Neuronal stem cell (in vitro differentiated cells): ENCODE measurements at places on chromosomes 7 and 10.

- no peaks in the 10 kb centered on the region for H3K4me1 ChIP-seq
- no peaks in the 10 kb centered on the region for H3K36me3 ChIP-seq
- H3K27me3 ChIP-seq: no peaks in the 10 kb centered on the region
- no peak overlapping the region for H3K27ac ChIP-seq
Measured at GRCh38 chr10:7950981-7951847, 103.3 kb upstream of the GATA3 start.

DNA sequence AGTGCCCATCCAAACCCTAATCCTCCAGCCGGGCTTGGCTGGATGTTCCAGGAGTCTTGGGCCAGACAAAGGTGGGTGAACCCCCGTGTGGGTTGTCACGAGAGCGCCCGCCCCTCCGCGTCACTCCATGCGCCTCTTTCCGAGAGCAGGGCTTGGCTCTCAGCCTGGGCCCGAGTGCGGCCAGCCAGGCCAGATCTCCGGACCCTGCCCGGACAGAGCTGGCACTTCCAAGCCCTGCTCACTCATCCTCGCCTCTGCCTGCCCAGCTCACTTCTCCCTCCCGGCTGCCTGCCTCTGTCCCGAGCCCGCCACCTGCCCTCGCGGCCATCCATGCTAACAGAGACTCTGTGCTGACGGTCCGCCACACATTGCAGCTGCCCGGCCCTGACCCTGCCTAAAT is 34.6 kb downstream of the AGAP3 start:
- no peak overlapping the region for H3K27ac ChIP-seq
- H3K4me1 ChIP-seq: no peaks in the 10 kb centered on the region
- DNase-seq: no peak
- H3K27me3 ChIP-seq: no peaks in the 10 kb centered on the region

GRCh38 chr7:39516498-39516897 is 49.7 kb upstream of the YAE1 start:
- DNase-seq: no peak
- no peak overlapping the region for H3K27ac ChIP-seq
- no peaks in the 10 kb centered on the region for H3K27me3 ChIP-seq
- no peaks in the 10 kb centered on the region for H3K36me3 ChIP-seq
- H3K4me3 ChIP-seq: no peak overlapping the region

DNA sequence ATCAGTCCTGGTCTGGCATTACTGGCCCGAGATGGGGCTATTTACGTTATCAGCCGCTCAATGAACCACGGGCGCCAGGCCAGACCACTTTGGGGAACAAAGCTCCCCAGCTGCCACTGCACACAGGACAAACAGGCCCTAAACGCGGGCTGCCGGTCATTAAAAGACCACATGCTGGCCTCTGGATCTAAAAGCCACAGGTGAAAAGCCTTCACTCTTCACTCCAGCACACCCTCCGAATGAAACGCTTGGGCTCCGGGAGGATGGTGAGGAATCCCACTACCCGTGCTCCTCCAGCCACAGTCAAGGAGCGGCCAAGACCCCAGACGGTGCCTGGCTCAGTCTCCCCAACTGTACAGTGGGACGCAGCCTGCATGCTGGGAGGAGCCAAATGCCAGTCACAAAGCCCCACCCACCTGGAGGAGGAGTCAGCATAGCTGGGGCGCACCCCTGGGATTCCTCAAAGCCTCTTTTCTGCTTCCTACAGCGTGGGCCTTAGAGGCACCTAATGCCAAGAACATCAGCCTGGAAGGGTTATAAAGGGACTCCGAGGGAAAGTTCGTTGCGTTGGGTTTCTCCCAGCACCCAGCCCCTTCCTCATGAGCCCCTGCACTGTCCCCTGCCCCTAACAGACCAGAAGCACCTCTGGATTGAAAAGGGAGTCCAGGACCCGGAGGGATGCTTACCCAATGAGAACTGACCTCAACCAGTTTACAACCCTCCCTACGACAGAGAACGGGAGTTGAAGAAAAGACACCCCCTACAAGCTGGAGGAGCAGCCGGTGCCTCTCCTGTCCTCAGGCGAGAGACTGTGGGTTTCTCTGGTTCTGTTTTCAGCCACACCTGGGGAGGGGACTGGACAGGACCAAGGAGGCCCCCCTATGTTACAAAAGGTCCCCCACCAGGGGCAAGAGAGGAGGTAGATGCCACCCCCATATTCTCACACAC is 4.7 kb downstream of the PDGFA start:
- DNase-seq: peak; percentile 24
- H3K36me3 ChIP-seq: no peaks in the 10 kb centered on the region
- H3K4me3 ChIP-seq: no peak overlapping the region
- no peaks in the 10 kb centered on the region for H3K27me3 ChIP-seq
- H3K4me1 ChIP-seq: peaks cover 18% of the 10 kb centered on the region

DNA sequence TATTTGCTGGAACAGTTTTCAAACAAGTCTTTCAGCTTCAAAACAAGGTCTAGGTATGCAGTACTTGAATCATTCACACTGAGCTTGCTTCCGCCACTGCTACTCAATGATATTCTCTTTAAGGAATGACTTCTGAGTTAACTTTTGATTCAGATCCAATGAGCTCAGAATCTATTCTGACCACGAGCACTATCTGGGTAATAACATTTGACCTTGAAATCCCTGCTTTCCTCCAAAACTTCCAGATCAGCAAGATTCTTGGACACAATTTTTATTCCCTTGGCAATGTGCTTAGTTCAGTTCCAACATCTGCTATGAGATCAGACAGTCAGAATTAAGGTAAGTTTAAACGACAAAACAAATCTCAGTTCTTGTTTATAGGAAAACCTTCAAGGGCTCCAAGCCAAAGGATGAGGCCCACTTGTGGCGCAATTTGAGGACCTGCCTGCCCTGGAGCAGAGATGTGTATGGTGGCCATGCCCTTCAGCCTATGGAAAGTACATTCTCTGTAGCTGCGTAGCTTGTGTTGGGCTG is 87.2 kb downstream of the RNF216 start:
- no peak for DNase-seq
- H3K4me3 ChIP-seq: no peak overlapping the region
- no peak overlapping the region for H3K27ac ChIP-seq
- H3K27me3 ChIP-seq: no peaks in the 10 kb centered on the region

GRCh38 chr7:100506356-100506923 is 22.7 kb downstream of the NYAP1 start:
- H3K4me1 ChIP-seq: no peaks in the 10 kb centered on the region
- H3K27ac ChIP-seq: no peak overlapping the region
- DNase-seq: no peak
- H3K27me3 ChIP-seq: no peaks in the 10 kb centered on the region
- no peak overlapping the region for H3K4me3 ChIP-seq
